ENCODE measurements at places on chromosomes 7 and 10. TPM values are rescaled to one million over a fixed set of nuclear protein-coding genes. Genes with fewer than 3 reads are reported as not detected.

Gene MMD2
- total RNA-seq, result not detected

Gene ARHGEF35
- 1.3 TPM for total RNA-seq

Gene FGL2
- 19.1 TPM for total RNA-seq

Gene RAMP3
- 2.3 TPM for total RNA-seq

Gene ADIRF
- 17.1 TPM for total RNA-seq

Gene ABLIM1
- total RNA-seq, result 11.3 TPM

Gene TMEM225B
- total RNA-seq, result 0.17 TPM

Gene HOGA1
- total RNA-seq, result 21.7 TPM

Gene PRXL2A
- total RNA-seq, result 51.2 TPM

Gene PCDH15
- not detected for total RNA-seq

Gene OR2A1
- under 0.01 TPM for total RNA-seq

- no peak for DNase-seq
Observed at GRCh38 chr7:36312064-36312914, 77.4 kb upstream of the ANLN start.

DNA sequence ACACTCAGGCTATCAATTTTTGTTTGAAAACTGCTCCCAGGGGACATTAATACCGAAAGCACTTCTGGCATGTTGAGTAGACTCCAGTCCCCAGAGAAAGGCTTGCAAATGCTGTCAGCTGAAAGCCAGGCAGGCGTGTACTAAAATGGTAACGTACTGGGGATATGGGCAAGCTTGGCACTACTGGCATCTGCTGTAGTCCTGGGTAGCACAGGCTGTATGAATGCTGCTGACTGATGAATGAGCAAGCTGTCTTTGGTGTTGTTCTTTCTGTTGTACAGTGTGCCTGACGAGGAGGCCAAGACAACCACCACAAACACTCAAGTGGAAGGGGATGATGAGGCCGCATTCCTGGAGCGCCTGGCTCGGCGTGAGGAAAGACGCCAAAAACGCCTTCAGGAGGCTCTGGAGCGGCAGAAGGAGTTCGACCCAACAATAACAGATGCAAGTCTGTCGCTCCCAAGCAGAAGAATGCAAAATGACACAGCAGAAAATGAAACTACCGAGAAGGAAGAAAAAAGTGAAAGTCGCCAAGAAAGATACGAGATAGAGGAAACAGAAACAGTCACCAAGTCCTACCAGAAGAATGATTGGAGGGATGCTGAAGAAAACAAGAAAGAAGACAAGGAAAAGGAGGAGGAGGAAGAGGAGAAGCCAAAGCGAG lies 53.5 kb upstream of the AGBL3 start:
- DNase-seq, result no peak

GRCh38 chr10:30183055-30183402 lies 123.6 kb upstream of the JCAD start:
- DNase-seq, result no peak

GRCh38 chr10:92857904-92858514 lies 9.7 kb downstream of the EXOC6 start:
- DNase-seq, result no peak

GRCh38 chr7:156059369-156059768 lies 247.1 kb upstream of the SHH start:
- DNase-seq, result no peak

DNA sequence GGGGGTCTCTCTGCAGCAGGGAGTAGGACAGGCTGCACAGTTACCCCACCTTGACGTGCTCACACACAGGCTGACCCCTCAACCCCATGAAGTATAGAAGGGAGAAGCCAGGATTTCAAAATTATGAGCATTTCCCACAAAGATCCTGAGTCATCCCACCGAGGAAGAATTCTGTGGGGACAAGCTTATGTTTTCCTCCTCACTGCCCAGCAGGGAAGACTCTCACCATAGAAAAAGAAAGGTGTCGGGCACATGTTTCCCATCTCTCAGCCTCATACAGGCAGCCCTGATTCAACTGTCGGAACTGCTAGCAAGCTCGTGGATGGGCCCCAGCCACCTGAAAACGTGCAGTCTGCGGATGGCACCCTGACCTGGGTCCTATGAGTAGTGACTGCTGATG lies 499.7 kb upstream of the MKI67 start:
- no peak for DNase-seq

DNA sequence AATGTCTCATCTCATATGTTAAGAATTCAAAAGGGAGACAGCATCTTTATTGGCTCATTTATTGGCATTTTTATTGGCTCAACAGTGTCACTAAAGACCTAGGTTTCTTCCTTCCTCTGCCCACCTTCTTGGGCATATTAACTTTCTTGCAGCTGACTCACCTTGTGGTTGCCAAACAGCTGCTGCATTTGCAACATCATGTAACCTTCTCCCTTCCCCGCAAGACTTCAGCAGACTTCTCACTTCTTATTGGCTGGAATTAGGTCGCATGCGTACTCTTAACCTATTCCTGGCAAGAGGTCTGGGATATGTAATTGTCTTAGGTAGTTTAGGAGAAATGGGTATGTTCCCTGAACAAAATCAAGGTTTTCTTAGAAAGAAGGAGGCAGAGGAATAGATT lies 263.2 kb downstream of the POU6F2 start:
- no peak for DNase-seq

DNA sequence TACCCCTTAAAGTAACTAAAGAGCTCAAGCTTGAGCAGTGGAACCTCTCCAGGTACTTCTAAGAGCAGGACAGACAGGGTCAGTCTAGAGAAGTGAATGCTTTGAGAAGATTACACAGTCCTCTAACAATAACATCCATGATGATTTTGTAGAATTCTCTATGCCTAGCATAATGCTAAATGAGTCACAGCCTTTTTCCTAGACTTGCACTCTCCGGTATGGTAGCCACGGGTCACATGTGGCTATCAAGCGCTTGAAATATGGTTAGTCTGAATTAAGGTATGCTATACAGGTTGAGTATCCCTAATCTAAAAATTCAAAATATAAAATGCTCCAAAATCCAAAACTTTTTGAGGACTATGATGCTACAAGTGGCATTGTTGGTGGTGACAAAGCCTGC lies 166.6 kb upstream of the MKLN1 start:
- no peak for DNase-seq

DNA sequence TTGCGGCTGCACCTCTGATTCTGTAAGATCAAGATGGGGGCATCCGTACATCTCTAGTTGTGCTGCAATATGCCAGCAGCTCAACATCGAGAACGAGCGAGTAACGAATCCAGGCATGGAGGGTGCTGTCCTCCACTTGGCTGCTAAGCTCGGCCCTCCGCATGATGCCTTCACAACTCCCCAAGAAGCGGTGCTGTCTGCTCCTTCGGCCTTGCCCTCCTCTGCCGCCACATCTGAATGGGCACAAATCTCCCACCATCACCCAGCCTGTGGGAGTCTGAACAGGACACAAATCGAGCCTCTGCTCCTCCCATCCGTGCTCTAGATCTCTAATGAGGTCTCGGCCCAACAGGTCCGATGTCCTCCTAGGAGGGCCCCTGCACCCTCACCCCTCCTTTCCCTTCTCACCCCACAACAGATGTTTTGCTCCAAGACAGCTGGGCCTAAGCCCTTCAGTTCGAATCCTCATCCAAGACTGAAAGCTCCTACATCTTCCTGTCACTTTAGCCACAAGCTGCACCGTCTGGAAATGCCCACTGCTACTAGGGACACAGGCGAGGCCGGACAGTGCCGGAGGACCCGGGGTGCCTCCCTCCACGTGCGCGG lies 86.7 kb downstream of the ZNF33B start:
- DNase-seq, result peak; percentile 38

- no peak for DNase-seq
Observed at GRCh38 chr7:116525298-116525912, 569 bp downstream of the CAV1 start.

- no peak for DNase-seq
Observed at GRCh38 chr7:43021431-43021830, 89.3 kb downstream of the MRPL32 start.

- no peak for DNase-seq
Observed at GRCh38 chr10:113309791-113310190, 243.1 kb upstream of the HABP2 start.

DNA sequence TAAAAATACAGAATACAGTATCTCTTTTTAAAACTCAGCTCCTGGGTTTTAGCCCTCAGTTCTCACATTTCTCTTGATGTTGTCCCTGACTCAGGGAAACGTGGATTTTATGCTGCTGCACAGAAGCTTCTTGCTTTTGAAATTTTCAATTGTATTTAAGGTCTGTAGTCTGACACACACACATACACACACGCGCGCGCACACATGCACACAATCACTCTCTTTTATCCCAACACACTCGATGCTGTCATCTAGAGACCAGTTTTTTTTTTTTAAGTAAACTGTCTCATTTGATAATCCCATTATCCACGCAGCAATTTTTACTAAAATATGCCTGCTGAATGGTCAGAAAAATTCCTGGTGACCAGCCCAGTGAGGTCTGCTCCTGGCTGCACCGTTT lies 108.6 kb downstream of the KMT2E start:
- no peak for DNase-seq

- DNase-seq, result no peak
Observed at GRCh38 chr10:89053555-89053954, 63.0 kb downstream of the FAS start.

GRCh38 chr10:115432188-115432819 lies 339.1 kb downstream of the ATRNL1 start:
- no peak for DNase-seq

DNA sequence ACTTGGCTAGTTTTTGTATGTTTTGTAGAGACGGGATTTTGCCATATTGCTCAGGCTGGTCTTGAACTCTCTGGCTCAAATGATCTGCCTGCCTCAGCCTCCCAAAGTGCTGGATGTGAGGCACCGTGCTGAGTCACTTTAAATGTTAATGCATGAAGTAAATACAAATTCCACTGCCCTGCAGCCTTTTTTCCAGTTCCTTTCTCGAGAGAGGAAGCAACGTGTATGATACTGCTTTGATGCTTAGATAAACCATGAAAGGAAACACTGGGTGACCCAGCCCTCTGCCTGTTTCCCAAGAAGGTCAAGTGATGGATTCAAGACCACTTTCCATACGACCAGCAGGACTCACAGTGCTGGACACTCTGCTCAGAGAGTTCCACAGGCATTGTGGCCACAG lies 11.3 kb upstream of the MRPS24 start:
- DNase-seq, result no peak

DNA sequence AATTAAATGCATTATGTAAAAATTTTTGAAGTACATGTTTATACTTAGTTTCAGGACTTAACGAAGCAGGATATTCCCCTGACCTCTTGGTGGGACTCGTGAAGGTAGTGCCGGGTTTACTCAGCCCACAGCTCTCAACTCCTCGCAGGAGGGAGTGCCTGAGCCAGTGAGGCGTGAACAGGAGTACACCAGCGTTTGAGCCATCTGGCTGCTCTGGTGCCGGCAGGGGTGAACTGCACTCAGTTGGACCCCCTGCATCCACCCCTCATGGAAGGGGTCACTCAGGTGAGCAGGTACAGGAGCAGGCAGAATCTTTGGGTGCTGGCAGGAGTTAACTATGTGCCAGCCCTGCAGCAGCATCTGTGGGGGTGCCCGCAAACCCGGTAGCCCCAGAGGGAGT lies 625.1 kb upstream of the PCDH15 start:
- DNase-seq, result no peak

DNA sequence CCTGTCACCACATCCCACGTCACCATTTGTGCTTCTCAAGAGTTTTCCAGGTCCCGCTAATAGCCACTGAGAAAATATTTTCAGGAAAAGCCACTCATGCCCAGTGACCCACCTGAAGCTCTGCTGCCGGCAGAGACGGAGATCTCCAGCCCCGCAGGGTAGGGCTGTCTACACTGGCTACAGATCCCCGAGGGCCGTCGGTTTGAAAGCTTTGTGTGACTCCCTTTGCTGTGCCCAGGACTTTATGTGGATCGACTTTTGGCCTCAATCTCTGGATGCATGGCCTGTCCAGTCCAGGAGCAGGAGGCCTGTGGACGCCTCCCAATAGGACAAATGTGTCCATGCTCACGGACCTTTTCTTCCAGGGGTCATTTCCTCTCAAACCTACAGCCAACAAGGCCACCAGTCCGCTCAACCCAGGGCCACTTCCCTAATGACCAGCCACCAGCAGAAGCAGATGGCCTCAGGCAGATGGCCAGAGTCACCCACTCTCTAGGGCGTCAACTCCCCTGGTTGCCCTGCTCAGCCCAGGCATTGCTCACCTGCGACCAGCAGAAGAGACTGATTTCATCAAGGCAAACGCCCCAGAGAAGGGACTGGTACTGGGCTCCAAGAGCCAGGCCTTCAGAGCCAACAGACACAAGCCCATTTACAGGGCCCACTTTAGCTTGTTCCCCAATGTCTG lies 76.4 kb downstream of the OAT start:
- DNase-seq, result no peak

GRCh38 chr10:102605712-102606111 lies 38.6 kb upstream of the TRIM8 start:
- no peak for DNase-seq

- no peak for DNase-seq
Observed at GRCh38 chr10:109430799-109431198, 492.5 kb downstream of the XPNPEP1 start.

DNA sequence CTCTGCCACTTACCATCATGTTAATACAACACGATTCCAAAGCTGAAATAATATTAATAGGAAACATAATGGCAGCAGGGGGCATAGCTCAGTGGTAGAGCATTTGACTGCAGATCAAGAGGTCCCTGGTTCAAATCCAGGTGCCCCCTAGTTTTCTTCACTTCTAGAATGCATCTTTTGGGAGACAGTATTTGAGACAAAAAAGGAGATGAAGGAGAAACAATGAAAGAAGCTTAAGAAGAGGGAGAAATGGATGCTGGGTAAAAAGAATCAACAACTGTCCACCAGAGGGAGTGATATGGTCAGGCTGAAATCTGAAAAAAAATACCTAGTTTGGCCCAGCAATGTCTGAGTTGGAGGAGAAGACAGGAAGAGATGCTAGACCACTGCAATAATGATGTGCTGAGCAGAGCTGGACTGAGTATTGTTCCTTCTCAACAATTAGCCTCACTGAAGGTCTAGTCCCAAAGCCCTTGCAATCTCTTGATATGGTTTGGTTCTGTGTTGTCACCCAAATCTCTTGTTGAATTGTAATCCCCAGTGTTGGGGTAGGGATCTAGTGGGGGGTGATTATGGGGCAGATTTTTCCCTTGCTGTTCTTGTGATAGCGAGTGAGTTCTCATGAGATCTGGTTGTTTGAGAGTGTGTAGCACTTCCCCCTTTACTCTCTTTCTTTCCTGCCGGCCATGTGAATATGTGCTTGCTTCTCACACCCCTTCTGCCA lies 48.3 kb downstream of the ZNF783 start:
- no peak for DNase-seq

DNA sequence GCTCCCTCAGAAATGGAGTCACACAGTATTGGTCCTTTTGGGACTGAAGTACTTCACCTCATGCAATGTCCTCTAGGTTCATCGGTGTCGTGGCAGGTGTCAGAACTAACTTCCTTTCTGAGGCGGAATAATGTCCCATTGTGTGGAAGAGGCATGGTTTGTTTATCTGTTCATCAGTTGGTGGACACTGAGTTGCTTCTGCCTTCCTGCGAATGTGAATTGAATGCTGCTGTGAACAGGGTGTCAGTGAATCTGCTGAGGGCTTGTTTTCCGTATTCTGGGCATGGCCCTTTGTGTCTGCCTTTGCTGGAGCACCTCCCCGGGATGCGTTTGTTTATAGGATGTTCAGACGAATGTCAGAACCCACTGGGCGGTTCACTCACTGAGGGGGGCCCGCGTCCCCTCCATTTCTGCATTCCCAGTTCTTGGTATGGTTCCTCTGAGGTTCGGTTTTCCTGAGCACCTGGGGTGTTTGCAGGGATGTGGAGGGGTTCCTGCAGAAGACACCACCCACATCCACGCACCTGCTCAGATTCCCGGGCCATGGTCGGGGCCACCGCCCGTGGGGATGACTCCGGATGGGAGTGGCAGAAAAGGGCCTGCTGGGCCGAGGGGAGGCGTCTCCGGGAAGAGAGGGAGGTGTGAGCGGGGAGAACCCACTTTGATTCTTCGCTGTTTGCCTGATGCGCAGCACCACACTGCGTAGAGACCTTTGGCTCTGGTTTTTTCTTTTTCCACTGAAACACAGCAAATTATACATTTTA lies 33.1 kb downstream of the CHST12 start:
- no peak for DNase-seq

Measured in liver (tissue), 10 donors.